ENCODE measurements at places on chromosomes 13 and 19.

DNA sequence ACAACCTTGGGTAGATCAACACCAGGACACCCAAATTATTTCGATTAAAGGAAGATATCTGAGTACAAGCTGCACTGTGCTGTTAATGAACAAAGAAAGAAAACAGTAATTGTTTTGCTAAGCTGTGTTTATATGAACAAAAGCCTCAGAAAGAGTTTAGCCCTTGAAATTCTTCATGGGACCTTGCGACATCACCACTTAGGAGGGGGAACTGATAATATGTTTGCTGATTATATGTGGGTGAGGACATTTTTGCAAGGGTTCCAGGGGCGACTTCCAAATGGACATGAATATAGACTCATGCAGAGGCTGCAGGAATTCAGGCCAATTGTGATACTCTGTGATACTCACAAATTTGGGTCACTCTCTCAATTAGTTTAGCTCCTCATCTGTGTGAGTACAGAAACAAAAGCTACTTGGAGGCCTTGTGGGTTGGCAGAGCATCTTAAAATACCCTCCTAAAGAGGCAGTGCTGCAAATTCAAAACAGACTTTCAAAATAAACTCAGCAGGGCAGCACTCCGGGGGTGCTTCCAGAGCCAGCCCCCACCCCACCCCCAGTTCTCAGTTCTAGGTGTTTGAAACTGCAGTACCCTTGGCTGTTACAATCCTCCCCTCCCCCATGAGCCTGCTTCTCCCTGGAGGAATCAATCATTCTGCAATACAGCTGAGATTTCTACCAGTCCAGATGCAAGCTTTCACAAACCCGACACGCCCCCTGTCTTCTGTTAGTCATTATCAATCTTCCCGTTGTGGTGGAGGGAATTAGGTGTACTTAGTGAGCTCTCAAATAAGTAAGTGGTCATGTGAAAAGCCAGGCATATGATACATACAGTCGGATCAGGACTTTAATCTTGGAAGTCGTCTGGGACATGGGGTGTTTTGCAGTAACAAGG lies 97.0 kb upstream of the MBNL2 start:
- no peak for DNase-seq

GRCh38 chr13:66414066-66414800 lies 815.9 kb downstream of the PCDH9 start:
- DNase-seq: no peak

GRCh38 chr19:18340990-18341868 lies 831 bp downstream of the PGPEP1 start:
- peak; percentile 50 for DNase-seq

DNA sequence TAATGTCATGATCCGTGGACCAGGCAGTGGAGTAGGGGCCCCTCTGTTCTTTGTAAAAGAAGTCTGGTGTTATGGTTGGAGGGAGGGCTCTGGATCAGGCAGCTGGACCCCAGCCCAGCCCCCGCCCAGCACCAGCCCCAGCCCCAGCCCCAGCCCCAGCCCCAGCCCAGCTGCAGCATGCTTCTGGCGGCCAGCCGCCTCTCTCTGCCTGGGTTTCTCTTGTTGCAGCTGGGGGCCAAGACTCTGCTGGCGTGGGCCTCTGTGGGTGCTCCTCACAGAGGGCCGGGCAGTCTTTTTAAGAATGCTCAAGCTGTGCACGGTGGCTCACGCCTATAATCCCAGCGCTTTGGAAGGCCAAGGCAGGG lies 17.9 kb downstream of the DOT1L start:
- peak; percentile 84 for DNase-seq

GRCh38 chr19:52200044-52200443 lies 10.2 kb downstream of the PPP2R1A start:
- no peak for DNase-seq

- no peak for DNase-seq
Observed at GRCh38 chr13:61774903-61775302, 359.3 kb upstream of the PCDH20 start.

- no peak for DNase-seq
Observed at GRCh38 chr13:114054264-114054663, 78.2 kb downstream of the RASA3 start.

DNA sequence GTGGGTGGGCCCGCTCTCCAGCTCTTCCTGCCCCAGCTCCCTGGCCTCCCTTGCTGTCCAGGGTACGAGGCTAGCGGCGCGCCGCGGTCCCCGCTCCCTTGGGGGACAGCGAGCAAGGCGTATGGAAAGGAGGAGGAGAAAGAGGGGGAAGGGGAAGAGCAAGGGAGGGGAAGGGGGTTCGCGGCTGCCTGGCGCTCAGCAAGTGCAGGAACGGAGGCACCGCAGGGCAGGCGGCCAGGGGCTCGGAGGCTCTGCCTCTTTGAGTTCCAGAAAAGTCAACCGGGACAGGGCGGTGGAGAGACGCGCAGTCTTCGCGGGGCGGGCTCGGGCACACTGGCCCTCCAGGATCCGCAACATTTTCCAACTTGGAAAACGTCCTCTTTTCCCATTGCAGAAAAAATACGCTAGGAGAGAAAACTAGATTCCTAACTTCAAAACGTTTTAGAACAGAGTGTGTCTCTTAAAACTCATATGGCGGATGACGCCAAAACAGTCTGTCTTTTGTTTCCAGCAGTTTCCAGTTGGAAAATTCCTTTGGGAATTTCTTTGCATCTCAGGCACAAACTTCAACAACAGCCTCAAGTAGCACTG lies 23.1 kb upstream of the TNFRSF19 start:
- DNase-seq: peak; percentile 73

DNA sequence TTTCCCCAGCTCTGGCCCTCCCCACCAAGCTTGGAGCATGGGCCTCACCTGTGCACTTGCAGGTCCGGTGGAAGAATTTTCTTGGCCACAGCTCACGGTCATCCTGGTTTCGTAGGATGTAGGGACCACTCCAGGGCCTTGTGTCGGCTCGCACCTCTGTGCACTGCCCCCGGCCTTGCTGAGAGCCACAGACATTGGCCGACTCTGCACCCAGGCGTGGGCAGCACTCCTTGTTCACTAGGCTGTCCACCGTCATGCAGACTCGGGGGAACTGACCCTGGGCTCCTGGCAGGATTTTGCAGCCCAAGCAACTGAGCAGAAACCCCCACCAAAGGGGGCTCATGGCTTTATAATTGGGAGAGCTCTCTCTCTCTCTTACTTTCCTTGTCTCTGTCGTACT lies 569 bp downstream of the DCT start:
- DNase-seq: no peak

GRCh38 chr19:41999071-41999877 lies 5.2 kb upstream of the ATP1A3 start:
- no peak for DNase-seq

DNA sequence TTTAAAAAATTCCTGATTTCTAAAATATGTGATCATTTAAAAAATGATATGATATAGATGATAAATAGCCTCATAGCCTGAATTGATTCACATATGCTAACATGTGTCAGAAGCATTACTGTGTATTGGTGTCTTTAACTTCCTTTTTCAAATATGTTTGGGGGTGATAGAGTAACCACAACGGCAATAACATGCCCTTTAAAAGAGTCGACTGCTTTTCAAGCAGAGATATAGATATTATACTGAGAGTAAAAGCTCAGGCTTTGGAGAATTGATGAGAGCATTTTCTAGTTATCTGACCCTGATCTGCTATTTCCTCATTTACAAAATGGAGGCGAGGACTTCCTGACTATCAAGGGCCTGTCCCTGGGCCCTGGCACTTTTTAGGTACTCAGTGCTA lies 260.5 kb downstream of the DCT start:
- DNase-seq: no peak

DNA sequence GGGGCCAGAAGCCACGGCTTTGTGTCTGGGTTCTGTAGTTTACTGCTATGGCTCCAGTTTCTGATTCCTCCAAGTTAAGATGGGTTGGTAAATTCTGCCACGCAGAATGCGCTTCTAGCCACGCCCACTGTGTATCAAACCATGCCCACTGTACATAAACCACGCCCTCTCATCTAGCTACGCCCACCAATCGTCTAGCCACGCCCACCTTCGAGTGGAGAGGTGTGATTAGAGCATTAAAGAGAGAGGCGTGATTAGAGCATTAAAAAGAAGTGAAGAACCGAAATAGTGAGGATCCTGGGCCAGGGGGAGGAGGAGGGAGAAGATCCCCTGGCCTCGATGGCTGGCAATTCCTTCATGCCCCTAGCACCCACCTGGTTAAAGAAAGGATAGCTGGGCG lies 43.7 kb upstream of the ADGRE5 start:
- no peak for DNase-seq

GRCh38 chr13:32262165-32262564 lies 53.0 kb downstream of the ZAR1L start:
- no peak for DNase-seq

DNA sequence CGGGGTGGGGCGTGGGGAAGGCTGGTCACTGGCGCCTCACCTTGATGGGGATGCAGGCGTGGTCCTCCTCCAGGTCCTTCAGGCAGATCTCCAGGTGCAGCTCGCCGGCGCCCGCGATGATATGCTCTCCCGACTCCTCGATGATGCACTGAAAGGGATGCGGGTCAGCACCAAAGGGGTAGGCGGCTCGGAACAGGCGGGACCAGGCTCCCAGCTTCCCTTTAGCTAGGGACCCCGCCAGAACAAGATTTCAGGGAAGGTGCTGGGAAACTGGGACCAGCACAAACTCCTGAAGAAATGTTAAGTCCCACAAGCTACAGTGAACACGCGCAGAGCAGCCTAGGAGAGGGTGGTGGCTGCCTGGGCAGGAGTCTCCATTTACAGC lies 6.0 kb downstream of the EEF2 start:
- peak; percentile 21 for DNase-seq

- DNase-seq: no peak
Observed at GRCh38 chr13:102286326-102286725, 115.5 kb downstream of the FGF14 start.

GRCh38 chr19:29757551-29757950 lies 42.5 kb upstream of the C19orf12 start:
- DNase-seq: no peak

Data from femur (tissue), 1 donor.